ENCODE measurements at places on chromosomes 13 and 19. TPM values are rescaled to one million over a fixed set of nuclear protein-coding genes. Genes with fewer than 3 reads are reported as not detected.

GRCh38 chr19:51127755-51128154, 3.0 kb downstream of the SIGLEC9 start:
- no peak for DNase-seq

DNA sequence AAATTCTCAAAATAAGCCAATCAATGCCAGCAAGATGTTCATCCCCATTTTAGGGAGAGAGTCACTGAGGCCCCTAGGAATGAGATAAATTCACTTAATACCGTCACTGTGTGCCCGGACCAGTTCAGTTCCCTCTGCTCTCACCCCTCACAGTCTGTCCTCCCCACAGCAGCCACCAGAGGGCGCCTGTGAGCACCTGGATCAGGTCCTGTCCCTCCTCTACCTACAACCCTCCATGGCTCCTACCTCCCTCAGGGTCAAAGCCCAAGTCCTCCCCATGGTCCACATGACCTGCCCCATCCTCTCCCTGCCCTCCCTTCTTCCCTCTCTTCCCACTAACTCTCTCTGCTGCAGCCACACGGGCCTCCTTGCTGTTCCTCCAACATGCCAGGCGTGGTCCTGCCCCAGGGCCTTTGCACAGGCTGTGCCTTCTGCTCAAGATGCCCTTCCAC, 42.0 kb upstream of the NFIC start:
- DNase-seq, result peak; percentile 76

Gene CEACAM8
- not detected for total RNA-seq

- DNase-seq, result peak; percentile 62
These were observed 35.6 kb upstream of the NANOS3 start for GRCh38 chr19:13841086-13841961.

Gene LRRC8E
- 0.04 TPM for total RNA-seq

DNA sequence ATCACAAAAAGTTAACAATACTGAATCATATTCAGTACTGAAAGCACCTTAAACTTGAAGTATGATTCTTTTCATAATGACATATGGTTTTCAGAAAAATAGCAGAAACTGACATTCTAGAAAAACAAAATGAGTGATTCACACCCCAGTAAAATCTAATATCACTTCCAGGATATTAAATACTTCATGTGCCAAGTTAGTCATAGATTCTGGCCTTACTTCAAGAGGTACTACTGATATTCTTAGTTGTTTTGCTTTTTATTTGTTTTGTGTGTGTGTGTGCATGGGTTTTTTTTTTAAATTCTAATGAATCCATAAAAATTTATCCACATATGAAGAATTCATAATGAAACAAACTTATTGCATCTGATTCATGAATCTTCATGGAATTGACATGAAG, 207.9 kb upstream of the UFM1 start:
- DNase-seq, result no peak

- no peak for DNase-seq
These were observed 50.2 kb downstream of the PEPD start for GRCh38 chr19:33471111-33471996.

Gene PODNL1
- not detected for total RNA-seq

Gene INSR
- 12.9 TPM for total RNA-seq

- no peak for DNase-seq
These were observed at the start of gene CNOT3 for GRCh38 chr19:54137699-54138488. CNOT3 (plus strand) TSS chr19:54137762; CDS start chr19:54142979, 5,217 bp downstream.

DNA sequence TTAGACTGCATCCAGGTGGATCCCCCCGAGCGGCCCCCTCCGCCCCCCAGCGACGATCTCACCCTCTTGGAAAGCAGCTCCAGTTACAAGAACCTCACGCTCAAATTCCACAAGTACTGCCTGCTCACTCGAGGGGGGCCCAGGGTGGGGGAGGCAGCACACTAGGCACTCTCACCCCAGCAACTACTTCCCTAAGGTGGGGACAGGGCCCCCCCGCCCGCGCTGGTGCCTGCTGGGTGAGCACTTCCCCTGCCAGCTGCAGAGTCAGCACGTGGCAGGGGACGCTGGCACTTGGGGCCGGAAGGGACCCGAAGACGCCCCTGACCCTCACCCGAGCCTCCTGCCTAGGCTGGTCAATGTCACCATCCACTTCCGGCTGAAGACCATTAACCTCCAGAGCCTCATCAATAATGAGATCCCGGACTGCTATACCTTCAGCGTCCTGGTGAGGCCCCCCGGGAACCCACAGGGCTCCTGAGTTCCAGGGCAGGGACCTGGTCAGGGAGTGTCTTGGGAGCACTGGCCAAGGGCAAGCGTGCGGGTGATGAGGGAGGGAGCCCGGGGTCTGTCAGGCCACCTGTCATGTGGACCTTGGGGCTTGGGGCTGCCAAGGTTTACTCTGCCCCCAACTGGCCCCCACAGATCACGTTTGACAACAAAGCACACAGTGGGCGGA, 5.2 kb downstream of the MCOLN1 start:
- DNase-seq, result no peak

DNA sequence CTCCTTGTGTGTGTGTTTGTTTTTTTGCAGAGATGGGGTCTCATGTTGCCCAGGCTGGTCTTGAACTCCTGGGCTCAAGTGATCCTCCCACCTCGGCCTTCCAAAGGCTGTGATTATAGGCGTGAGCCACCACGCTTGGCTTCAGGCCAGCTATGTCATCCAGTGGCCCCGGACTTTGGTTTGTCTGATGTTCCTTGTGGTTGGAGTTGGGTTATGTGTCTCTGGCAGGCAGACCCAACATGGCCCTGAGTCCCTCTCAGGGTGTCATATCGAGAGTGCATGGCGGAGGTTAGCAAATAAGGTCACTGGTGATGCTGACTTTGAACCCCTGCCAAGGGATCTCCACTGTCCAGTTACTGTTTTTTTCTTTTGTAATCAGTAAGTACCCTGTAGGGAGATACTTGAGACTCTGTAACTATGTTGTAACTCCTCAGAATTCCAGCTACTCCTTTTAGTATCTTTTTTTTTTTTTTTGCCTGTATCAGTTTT, 37.3 kb downstream of the SMARCA4 start:
- DNase-seq, result peak; percentile 13

GRCh38 chr13:108741930-108742329, 112.5 kb downstream of the MYO16 start:
- no peak for DNase-seq

Gene SERP2
- total RNA-seq, result not detected

- no peak for DNase-seq
These were observed 17.6 kb downstream of the EMP3 start for GRCh38 chr19:48342841-48343540.

DNA sequence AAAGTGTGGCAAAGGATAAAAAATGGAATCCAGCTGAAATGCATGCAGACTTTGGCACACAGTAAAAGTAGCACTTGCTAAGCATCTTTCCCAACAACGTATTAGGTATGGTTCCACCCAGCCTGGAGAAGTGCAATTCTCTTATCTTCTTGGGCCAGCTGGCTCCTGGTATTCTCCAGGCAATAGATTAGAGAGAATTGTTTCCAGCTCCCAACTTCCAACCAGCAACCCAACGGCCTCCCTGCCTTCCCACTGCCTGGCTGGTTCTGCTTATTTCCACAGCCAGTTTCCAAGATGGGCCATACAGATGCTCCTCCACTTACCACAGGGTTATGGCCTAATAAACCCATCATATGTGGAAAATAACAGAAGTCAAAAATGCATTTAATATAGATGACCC, 133.4 kb downstream of the OXGR1 start:
- DNase-seq, result no peak

Gene NACC1
- 103 TPM for total RNA-seq

DNA sequence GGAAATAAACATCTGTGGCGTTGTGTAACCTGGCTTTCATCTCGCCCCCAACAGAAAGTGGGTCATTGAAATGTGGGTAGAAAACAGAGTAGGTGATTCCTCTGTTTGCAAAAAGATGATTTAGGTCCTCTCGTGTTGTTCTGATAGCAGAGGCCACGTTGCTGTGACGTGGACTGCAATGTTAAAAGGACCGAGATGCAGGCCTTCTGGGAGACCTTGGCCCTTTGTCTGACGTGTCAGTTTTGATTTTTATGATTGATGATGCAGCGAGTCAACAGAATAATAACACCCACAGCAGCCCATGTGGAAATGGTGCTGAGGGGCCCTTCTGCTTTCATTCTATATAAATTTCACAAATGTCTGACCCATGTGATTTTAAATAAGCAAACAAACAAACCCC, 68.9 kb downstream of the FGF9 start:
- no peak for DNase-seq

- DNase-seq, result no peak
These were observed 1.6 kb downstream of the BCAM start for GRCh38 chr19:44810234-44811121.
